ENCODE measurements at places on chromosomes 16 and 17.

GRCh38 chr16:86886651-86887050 is 308.3 kb downstream of the FOXL1 start:
- no peak for DNase-seq

- DNase-seq: no peak
Observed at GRCh38 chr17:79370126-79370525, 240.7 kb downstream of the RBFOX3 start.

- no peak for DNase-seq
Observed at GRCh38 chr16:51665436-51665998, 514.4 kb upstream of the SALL1 start.

GRCh38 chr17:3964203-3965117 is at the start of gene ATP2A3:
Gene ATP2A3, minus strand, starts transcription at chr17:3964437. Its CDS starts 146 bp downstream, at chr17:3964291.
- no peak for DNase-seq

DNA sequence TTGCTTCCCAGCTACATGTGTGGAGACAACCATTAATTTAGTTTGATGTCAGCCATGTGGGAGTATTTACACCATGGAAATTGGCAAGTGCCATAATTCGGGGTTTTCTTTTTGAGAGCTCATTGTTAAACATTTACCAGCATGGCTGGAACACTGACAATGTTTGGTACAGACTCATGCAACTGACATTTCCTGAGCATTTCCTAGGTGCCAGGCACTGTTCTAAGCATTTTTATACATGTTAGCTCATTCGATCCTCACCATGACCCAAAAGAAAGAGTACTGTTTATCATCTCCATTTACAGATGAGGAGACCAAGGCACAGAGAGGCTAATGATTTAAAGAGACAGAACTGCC is 86.9 kb downstream of the FOXL1 start:
- no peak for DNase-seq

- no peak for DNase-seq
Observed at GRCh38 chr17:55705847-55706246, 16.8 kb downstream of the TMEM100 start.

GRCh38 chr17:19671433-19671832 is 22.9 kb downstream of the ALDH3A2 start:
- DNase-seq: no peak

DNA sequence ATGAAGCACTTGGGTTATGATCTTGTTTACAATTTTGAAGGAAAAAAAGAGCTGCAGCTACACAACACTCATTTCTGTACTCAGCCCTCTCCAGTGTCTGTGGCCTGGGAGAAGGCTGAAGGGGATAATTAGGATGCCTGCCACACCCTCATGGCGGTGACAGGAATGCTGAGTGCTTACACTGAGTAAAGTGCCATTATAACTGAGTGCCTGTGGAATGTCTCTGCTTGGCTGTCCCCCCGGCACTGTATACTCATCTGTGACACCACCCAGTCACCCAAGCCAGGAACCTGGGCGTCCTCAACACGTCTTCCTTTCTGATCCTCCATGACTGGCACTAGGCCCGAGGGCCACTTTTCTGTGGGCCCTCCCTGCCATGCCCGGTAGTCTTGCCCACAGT is 3.5 kb upstream of the MRPL38 start:
- no peak for DNase-seq

GRCh38 chr17:56929362-56929969 is 15.6 kb upstream of the TRIM25 start:
- DNase-seq: no peak

DNA sequence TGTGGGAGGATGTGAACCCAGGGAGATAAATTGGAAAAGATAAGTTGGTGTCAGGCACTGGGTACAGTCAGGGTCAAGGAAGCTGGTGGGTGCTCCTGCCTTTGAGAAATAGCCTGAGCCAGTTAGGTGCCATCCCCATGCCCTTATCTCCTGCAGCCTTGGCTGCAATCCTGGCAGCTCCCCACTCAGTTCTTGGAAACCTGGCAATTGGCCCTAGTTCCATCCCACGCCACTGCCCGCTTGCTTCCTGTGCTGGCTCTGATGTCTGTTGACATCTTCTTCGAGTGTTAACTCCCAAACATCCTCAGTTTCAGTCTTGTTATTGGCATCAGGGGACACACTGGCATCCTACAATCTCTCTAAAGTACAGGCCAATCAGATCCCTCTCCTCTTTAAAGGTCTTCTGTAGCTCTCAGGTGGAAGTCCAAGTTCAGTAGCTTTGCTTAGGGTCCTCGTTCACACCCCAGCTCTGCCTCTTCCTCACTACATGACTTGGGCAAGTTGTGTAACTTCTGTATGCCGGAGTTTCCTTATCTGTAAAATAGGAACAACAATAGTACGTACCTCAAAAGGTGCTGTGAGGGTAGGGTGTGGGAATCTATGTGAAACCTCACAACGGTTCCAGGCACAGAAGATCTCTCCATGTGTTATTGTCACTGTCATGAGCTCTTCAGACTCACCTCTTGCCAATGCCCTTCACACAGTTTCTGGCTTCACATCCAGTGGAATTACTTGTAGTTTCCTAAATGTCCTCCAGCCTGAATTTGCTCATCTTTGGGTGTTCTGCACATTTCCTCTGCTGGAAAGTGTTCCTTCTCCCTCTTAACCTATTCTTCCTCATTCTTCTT is 13.5 kb upstream of the PRKAR1A start:
- DNase-seq: no peak

- no peak for DNase-seq
Observed at GRCh38 chr17:17419631-17420030, 57.2 kb upstream of the MED9 start.

Data from GOT3 (cell line).